Hematopoietic multipotent progenitor cell treated with erythropoietin and hydrocortisone succinate and interleukin-3 and kit ligand, for 4 days (in vitro differentiated cells): ENCODE measurements at places on chromosomes 7 and 10.

- DNase-seq: no peak
These were observed 19.6 kb upstream of the GTPBP4 start for GRCh38 chr10:968546-969199.

DNA sequence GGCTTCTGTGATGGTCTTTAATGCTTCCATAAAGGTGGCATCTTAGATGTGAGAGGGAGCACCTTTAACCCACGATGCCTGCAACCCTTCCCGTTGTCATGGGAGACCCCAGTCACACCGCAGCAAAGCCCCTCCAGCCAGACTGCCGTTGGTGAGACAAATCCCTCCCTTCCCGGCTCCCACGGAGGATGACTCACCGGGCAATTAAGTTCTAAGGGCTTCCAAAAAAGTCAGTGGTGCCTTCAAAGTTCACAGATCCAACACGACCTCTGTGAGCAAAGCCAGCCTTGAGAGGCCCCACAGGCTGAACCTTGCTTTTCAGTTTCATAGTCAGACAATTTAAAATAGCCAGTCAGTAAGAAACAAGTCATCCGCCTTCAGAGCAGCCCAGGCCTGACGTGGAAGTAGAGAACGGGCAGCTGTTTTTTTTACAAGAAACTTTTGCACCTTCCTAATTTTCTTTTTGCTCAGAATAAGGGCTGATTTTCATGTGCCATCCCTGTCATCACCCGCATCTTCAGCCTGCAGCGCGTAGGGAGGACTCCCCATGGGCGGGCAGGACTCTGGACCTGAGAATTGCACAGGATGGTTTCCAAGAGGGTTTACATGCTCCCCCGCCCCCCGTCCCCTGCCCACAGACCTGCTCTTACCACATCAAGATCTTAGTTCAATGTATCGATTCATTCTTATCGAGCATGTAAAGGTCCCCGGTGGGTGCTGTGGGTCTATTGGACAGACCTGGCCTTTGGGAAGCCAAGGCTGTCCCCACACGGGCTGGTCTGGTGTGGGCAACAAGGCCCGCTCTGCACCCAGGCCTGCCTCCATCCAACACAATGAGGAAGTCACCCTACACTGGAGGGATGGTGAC lies 333.9 kb downstream of the DNAJB6 start:
- no peak for DNase-seq

DNA sequence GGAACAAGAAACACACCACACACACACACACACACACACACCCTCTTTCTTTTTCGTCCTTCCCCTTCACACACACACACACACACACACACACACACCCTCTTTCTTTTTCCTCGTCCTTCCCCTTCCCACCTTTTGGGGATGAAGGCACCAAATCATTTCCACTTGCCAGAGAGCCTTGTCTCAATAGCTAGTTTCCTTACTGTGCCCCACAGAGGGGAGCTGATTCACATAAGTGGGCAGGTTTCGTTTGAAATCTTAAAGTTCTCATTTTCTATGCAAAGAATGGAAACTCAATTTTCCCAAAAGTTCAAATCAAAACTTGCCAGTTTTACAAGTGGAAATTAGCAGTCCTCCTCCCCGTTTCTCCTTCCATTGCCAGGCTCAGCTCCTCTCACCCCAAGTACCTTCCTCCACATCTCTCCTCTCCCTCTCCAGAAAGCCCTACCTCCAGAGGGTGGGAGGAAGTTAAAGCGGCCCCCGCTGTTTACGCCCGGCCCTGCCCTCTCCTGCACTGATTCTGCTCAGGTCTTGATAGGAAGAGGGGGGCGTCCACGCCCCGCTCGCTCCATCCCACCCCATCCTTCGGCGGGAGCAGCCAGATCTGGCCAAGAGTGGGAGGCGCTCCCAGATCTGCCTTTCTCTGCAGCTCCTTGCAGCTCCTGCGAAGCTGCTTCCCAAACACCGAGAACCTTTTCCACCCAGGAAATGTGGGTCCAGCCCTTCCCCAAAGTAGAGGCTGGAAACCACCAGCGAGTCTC lies 1.3 kb downstream of the CTTNBP2 start:
- peak; percentile 79 for DNase-seq

DNA sequence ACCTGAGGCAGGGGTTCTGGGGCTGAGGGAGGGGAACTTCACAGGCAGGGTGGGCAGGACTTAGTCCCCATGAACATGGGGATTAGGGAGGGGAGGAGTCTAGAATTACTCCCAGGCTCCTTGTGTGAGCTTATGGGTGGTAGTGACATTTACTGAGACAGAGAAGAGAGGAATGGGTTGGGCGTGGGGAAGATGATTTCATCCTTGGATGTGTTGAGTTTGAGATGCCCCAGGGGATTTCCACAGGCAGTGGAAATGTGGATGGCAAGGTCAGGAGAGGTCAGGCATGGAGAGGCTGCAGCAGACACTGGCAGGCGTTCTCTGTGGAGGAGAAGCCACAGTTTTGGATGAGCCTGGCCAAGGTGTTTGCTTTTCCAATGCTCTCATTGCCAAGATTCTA lies 26.4 kb upstream of the GSDME start:
- DNase-seq: no peak

GRCh38 chr7:151261529-151261928 lies 13.0 kb upstream of the SMARCD3 start:
- DNase-seq: no peak

DNA sequence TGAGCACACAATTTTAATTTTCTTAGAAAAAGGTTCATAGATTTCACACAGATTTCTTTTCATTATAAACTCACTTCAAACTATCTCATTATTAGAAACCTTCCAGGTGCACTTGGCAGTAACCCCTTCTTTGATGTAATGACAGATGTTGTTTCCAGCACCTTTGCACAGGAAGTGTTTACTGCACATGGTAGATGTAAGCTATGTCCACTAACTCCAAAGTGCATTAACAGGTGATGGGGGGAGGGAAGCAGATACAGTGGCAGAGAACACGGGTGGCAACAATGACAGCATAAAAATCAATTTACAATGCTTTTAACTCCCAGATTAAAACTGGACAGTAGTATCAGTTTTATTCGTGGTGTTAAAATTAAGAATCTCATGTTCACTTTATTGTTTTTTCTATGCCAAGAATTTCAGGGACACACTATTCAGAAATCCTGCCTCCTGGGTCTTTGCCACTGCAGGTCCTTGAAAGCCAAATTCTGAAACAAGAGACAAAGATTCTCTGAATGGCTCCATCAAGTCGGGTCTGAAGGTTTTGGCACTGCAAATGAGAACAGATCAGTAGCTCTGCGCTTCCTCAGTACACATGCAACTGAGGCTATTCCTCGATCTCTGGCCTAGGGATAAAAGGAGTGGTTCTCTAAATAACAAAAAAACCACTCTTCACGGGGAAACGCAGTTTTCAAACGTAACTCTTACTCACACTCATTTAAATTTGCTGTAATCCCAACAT lies 187.7 kb downstream of the JAZF1 start:
- no peak for DNase-seq

DNA sequence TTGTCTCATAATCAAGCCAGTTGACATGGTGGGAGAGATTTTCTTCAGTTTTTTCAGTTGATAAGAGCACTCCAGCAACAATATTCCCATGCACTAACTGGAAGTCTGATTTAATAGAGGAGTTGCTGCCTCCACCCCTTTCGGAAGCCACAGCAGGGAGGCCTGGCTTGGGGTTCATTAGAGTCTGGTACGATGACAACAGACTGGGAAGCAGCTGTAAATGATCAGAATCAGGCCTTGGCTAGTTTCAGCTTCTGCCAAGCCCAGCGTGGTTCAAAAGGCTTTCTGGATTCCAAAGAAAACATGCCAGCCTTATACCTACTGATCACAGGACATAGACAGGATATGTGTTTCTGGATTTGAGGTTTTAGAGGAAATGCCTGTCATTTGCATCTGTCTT lies 274.0 kb downstream of the CSTF2T start:
- DNase-seq: no peak

GRCh38 chr10:10513898-10514297 lies 503.8 kb upstream of the CELF2 start:
- no peak for DNase-seq

DNA sequence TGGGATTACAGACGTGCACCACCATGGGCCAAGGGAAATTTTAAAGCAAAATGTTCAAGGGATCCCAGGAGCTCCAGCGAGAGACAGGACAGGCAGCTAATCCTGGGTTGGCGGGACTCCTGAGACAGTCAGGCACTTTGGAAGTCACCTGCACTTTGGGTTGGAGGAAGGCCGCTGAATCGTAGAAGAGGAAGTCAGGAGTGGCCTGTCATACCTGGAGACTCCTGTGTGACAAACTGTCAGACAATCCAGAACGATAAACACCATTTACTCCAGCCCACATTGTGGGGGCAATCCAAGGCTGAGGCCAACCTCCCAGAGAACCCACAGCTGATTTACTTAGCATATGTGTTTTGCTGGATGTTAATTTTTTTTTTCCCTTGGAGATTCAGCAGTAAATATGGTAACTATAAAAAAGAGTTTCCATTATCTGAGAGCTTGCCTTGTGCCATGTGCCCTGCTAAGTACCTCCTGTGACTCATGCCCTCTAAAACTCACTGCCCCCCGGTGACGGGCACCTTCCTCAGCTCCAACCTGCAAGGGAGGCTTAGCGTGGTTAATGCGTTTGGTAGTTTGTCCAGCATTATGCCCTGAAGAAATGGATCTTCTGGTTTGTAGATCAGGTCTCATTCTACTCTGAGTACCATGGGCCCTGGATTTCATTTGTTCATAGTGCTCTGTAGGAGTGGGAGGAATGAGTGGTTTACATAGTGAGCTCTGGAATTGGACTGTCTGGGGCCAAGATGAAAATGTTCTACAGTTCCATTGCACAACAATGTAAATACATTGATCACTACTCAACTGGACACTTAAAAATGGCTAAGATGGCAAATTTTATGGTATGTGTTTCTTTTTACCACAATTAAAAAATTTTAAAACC lies 50.9 kb downstream of the ICA1 start:
- DNase-seq: no peak

DNA sequence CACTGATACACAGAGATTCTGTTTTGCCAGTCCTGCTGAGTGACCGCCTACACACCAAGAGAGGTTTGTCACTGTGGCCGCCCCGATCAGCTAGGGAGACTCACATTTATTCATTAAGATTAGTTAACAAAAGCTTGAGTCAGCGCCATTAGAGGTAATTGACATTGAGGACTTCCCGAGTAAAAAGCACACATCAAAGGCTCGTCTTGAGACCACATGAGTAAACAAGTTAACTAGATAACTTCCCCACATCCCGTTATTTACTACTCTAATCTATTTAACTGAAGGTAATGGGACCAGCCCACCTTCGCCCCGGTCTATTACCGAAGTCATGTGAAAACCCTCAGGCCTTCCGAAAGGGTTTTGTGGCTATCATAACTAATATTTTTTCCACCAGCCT lies 23.0 kb downstream of the SRRM3 start:
- no peak for DNase-seq

DNA sequence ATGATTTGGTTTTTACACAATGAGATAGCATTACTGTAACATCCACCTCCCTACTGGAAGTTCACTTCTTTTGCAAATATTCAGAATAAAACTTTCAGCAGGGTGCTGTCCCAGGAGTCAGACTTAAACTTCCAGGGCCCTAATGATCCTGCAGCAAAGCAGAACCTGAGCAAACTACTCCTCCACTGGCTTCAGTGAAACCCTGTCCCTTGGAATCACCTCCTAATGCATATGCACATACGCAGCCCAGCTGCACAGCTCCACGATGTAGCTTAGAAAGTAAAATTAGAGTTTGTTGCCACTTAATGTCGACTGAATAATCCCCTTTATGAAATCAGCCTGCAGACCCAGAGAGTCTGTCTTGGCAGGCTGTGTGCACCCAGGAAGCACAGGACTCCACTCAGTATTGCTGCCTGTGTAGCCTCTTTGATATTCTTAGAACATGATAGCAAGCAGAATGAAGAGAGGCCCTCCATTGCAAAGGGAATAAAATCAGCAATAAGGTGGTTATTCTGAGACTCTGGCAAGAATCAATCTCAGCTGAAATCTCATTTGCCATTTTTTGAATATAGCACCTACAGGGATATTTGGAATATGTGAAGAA lies 1.6 kb downstream of the NPSR1 start:
- DNase-seq: no peak

DNA sequence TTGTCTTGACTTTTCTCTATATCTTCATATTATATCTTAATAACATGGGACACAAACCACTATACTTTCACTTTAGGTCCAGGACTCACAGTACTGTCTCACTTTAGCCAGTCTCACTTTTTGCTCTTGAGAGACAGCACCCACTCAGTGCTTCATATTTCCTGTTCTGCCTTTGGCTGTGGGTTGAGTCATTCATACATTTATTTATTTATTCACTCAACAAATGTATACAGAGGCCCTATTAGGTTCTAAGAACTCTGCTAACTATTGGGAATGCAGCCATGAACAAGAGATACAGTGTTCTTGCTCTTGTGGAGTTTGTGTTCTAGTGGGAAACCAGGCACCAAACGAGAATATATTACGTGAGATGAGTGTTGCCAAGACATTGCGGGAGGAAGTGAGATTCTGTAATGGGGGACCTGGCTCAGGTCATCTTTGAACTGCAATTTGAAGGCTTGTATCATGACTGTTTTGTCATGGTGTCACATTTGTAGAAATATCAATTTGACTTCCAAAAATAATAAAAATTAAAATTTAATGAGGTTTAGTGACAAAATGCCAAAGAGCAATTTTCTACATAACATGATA lies 190.1 kb downstream of the SDHAF3 start:
- DNase-seq: no peak

DNA sequence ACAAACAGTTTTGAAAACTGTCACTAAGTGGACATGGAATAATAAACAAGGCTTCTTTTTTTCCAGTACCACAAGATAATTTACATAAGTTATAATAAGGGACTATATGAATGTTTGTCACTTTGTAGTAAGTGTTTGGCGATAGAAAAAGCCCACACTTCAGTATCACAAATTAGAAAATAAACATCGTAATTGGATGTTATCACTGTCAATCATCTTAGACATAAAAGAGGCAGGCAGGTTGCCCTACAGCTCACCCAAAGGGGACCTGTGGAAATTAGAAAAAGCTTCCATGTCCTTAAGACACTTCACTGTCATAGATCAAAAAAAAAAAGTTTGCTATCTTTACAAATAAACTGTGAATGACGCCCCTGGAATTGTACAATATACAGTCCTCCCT lies 3.6 kb upstream of the NOC3L start:
- no peak for DNase-seq

DNA sequence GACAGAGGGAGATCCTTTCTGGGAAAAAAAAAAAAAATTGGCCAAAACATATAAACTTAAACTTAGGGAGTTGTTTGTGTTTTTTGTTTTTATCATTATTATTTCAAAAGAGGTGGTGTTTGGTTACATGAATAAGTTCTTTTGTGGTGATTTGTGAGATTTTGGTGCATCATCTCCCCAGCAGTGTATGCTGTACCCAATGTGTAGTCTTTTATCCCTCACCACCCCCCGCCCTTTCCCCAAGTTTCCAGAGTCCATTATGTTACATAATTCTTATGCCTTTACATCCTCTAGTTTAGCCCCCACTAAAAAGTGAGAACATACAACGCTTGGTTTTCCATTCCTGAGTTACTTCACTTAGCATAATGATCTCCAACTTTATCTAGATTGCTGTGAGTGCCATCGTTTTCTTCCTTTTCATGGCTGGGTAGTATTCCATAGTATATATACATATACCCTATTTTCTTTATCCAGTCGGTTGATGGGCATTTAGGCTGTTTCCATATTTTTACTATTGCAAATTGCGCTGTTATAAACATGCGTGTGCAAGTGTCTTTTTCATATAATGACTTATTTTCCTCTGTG lies 148.1 kb upstream of the ZNF92 start:
- no peak for DNase-seq

GRCh38 chr10:125151553-125152449 lies 8.6 kb downstream of the CTBP2 start:
- DNase-seq: peak; percentile 74
